CD4-positive, CD25-positive, alpha-beta regulatory T cell (primary cell): ENCODE measurements at places on chromosomes 16 and 17.

DNA sequence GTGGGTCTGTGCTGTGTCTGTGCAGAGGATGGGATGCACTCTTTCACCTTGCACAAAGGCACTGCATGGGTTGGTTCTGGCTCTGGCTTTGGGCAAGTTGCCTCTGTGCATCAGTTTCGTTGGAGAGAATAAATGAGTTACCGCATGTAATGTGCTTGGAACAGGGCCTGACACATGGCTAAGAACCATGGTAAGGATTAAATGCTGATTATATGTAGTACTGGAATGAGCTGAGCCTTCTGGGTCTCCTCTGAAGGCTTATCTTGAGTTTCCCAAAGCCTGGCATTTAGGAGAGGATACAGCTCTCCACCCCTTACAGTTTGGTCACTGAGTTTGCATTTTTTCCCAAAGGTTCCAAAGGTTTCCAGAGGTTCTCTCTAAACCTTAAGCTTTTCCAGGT, 69.1 kb downstream of the KSR1 start:
- DNase-seq: no peak

GRCh38 chr16:14011846-14012245, 59.3 kb upstream of the MRTFB start:
- no peak for DNase-seq

DNA sequence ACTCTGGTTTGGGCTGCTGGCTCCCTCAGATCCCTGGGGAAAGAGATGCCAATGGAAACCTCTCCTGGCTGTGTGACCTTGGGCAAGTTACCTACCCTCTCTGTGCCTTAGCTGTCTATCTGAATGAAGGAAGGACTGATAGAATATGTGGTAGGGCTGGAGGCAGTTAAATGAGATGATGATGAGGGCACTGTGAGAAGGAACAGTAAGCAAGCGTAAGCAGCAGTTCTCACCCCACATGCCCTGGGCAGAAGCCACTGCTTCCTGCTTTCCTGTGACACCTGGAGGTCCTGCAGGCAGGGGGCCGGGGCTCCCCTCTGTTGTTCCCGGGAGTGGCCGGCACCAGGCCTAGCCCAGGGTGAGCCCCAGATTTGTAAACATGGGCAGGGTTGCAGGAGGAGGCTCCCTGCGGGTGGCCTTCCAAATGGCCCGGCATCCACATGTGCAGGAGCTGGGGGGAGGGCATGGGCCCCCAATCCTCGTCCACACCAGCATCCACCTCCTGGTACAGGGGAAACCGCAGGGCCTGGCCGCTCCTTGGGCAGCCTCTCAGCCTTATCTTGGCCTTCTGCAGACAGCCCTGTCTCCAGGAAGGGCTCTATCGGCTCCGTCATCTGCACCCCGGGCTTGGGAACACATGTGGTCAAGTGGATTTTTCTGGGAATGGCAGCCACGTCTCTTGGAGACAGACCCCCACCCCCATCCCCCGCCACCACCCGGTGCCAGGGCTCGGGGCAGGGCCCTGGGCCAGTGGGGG, 235.6 kb upstream of the GSE1 start:
- DNase-seq: no peak

DNA sequence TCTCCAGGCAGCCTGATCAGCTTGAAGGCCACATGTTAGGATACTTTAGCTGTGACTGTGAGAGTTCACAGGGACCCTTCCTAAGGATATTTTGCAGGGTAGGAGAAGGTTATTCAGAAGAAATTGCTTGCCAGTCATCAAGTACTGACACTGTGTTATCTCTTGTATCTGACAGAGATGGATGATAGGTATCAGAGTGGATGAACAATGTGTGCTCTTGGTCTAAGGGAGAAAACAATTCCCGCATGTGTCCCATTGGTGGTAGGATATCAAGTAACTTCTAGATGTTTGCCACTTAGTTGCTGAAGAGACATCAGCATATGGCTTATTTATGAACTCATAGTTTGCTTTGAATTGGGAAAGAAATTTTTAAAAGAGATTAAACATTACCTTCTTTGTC, 219.3 kb downstream of the SPECC1 start:
- no peak for DNase-seq
